ENCODE measurements at places on chromosomes 7 and 10.

GRCh38 chr10:63143987-63144386 lies 10.9 kb downstream of the NRBF2 start:
- DNase-seq, result no peak

DNA sequence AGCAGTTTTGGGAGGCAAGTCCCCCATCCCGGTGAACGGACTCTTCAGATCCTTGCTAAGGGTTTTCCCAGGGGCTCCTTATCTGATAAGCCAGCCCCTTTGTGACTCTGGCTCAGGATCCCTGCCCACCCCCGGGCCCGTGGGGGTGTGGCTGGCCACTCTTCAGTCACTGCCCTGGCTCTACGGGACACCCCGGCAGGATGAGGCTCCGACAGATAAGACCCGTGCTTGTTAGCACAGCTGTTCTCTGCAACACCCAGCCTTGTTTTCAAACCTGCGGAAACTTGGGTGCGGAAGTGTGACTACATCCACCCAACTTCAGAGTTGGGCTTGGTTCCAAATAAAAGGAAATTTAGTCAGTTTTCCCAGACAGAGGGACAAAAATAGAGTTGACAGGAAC lies 66.7 kb upstream of the PODXL start:
- DNase-seq, result no peak

DNA sequence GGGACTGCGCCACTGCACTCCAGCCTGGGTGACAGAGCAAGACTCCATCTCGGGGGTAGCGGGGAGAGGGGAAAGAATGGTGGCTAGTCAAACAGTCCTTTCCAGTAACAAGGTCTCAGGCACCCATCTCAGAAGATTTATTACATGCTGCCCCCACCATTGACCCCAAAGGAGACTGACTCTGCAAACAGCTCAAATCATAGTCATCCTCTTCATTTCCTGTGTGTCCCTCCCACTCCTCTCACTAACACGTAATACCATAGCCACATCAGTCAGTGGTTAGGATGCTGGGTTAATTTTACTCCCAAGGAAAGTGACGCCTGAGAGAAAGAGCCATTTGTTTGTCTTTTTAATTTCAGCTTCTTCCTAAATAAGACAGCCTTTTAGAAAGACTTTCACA lies 56.6 kb upstream of the BET1 start:
- DNase-seq, result no peak

- no peak for DNase-seq
Measured at GRCh38 chr10:79930751-79931150, 18.2 kb downstream of the SFTPD start.

DNA sequence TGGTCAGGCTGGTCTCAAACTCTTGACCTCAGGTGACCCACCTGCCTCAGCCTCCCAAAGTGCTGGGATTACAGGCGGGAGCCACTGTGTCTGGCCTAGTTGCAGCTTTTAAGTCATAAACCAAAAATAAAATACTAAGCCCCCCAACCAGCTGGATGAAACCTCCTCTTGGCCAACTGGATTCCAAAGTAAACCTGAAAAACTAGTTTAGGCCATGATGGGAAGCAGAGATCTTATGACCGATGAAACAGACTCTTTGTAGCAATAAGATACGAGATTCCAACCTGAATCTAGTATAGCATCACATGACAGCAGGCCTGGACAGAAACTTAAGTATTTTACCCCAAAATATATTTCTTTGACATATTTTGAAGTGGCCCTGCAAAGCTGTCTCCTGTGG lies 9.1 kb upstream of the MCM10 start:
- DNase-seq, result no peak

DNA sequence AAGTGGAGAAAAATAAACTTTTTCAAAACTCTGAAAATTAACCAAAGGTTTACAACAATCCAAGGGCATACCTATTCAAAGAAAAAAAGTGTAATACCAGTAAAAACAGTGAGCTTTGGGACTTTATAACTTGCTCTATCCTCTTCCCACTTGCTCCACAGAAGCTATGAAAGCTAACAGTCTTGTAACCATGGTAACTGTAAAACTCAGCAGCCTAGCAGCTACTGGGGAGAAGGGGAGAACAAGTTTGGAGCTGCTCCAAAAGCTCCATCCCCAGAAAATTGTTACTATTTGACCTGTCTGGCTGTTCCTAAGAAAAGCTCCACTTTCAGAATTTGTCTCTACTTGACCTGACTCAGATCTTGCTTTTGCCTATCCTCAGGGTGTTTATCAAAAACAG lies 191.5 kb downstream of the OTUD1 start:
- no peak for DNase-seq

GRCh38 chr10:6877722-6878392 lies 297.8 kb upstream of the PRKCQ start:
- DNase-seq, result no peak

- DNase-seq, result no peak
Measured at GRCh38 chr7:134625550-134625949, 21.1 kb upstream of the BPGM start.

GRCh38 chr7:17019106-17019505 lies 137.3 kb upstream of the AGR3 start:
- no peak for DNase-seq

DNA sequence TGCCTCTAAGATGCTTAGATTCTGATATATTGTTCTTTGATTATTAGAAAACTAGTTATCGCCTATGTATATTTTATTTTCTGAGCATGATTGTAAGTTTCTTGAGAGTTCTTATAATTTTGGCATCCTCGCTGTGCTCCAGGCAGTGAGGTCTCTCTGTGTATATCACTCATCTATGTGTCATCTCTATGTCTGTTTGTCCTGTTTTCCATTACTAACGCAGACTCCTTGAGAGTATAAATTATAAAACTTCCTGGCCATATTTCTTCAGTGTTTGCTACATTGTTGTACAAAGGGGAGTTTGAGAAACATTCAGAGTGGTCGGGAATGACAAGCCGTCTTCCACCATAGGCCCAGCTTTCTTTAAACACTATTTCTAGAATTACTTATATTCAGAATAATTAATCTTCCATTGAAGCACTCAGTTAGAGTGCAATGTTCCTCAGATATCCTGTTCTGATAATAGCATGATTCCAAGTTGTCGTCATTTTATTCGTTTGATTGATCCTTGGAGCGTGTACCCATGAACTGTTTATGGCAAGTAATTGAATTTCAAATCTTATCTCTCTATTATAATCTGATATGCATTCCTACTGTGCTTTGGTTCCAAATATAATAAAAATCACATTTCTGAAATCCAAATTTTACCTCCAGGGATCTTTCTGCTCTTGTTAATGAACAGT lies 206.6 kb downstream of the BAMBI start:
- no peak for DNase-seq

DNA sequence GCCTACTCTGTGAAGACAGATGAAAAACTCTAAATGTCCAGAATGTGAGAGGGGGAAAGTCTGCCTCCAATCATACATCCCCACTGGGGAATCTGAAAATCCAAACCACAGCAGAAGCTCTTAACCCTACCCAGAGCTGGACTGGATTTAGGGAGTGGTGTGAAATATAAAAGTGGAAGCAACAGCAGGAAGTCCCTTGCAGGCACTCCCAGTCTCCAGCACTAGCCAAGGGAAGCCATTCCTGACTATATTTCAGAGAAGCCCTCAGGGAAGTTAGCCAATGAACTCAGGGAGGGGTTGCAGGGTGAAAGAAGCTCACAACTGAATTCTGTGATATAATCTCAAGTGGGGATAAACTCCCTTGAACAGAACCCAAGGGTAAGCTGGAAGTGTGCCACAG lies 51.5 kb downstream of the CRPPA start:
- no peak for DNase-seq

DNA sequence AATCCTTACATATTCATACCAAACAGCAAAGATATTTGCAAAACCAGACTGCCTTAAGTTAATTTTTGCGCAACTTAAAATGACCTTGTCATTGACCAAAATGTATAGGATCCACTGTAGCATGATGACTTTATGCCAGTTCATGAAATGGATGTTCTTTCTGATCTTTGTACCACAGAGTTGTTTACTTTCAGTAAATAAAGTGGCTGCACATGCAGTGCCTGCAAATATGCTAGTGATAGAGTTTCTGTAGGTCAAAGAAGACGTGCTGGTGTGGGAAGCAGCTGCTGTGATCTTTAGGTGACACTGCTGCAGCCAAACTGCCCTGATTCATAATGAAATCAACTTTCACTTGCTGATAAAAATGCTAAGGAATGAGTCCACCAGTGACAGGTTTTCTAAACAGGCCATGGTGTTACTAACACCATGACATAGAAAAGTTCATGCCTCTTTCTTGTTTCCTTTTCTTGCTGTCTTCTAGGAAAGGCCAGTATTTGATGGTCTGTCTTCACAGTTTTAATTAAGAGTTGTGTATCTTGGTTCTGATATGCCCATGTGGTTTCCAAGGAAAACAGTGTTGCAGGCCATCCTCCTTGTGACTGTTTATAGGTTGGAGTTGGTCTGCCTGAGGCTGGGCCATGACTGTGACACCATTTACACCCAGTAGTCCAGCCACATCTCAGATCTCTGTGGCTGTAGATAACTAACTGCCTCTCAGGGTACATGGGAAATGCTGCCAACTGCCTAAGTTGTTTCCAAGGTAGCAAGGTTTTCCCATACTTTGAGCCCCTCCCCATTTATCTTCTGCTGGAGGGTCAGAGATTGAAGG lies 62.5 kb downstream of the INSYN2A start:
- DNase-seq, result no peak

DNA sequence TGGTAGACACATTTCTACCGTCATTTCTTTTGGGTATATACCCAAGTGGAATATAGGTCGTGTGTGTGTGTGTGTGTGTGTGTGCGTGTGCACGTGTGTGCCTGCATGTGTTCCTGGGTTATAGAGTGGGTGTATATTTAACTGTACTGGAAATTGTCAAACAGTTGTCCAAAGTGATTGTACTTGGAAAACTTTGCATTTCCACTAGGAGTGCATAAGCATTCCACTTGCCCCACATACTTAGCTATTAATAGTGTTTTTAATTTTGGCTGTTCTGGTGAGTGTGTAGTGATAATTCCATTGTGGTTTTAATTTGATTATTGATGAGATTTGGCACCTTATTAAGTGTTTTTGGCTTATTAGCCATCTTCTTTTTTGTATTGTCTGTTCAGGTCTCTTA lies 25.9 kb downstream of the TRUB1 start:
- DNase-seq, result no peak

- DNase-seq, result peak; percentile 58
Measured at GRCh38 chr10:68871731-68872342, 29.3 kb upstream of the DDX50 start.

DNA sequence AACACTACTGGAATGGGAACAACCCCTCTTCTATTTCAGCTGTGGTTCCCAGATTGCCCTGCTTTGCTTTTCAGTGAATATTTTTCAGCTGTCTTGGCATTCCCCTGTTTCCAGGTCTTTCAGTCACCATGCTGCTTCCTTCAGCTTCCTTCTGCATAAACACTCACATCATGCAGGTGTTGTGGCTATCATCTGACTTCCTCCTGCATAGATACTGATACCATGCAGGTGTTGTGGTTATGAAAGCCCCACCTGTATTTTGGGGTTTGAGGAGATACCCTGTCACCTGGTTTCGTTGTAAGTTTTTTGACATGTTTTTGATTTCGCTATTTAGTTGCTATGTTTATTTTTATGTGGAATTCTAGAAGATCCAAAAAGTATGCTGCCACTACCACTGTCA lies 71.5 kb downstream of the SLC35B4 start:
- no peak for DNase-seq

DNA sequence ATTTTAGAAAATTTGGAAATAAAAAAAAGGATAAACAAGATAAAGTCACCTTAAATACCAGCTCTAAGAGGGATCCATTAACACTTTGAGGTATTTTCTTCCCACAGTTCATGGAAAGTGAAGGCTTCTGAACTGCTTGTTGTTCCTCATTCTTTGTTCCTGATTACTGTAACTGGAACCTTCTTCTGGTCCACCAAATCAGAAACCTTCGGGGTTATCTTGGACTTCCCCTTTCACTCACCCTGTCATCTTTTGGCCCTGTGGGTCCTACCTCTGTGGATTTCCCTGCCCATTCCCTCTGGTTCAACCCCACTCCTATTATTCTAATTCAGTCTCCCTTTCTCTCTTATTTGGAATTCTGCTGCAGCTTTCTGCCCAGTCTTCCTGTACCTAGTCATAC lies 116.5 kb upstream of the PRPS1L1 start:
- no peak for DNase-seq

Measured in ACHN (cell line).